ENCODE measurements at places on chromosomes 6 and 20. TPM values are rescaled to one million over a fixed set of nuclear protein-coding genes. Genes with fewer than 3 reads are reported as not detected.

EPHA7 gene
- total RNA-seq, result 8.9 TPM

- no peaks in the 10 kb centered on the region for H3K4me1 ChIP-seq
- no peaks in the 10 kb centered on the region for H3K27me3 ChIP-seq
- H3K4me3 ChIP-seq, result no peak overlapping the region
These were observed 67.3 kb downstream of the ANKRD60 start for GRCh38 chr20:58161192-58161591.

- no peaks in the 10 kb centered on the region for H3K36me3 ChIP-seq
- peak; percentile 80 for DNase-seq
- no peak overlapping the region for H3K4me3 ChIP-seq
- no peak overlapping the region for H3K27ac ChIP-seq
- no peaks in the 10 kb centered on the region for H3K4me1 ChIP-seq
These were observed 222.0 kb upstream of the PDE10A start for GRCh38 chr6:165884813-165885765.

GRCh38 chr6:139290787-139291311 lies 949 bp downstream of the TXLNB start:
- peaks cover 20% of the 10 kb centered on the region for H3K4me1 ChIP-seq
- H3K4me3 ChIP-seq, result peak overlapping the region; percentile 16
- H3K27me3 ChIP-seq, result no peaks in the 10 kb centered on the region
- peak overlapping the region; percentile 87 for H3K27ac ChIP-seq
- DNase-seq, result peak; percentile 42
- no peaks in the 10 kb centered on the region for H3K36me3 ChIP-seq

GRCh38 chr6:137805622-137806021 lies 61.4 kb upstream of the TNFAIP3 start:
- H3K27ac ChIP-seq, result peak overlapping the region; percentile 75
- H3K4me1 ChIP-seq, result peaks cover 11% of the 10 kb centered on the region
- no peak for DNase-seq
- H3K4me3 ChIP-seq, result no peak overlapping the region
- no peaks in the 10 kb centered on the region for H3K27me3 ChIP-seq
- no peaks in the 10 kb centered on the region for H3K36me3 ChIP-seq

DNA sequence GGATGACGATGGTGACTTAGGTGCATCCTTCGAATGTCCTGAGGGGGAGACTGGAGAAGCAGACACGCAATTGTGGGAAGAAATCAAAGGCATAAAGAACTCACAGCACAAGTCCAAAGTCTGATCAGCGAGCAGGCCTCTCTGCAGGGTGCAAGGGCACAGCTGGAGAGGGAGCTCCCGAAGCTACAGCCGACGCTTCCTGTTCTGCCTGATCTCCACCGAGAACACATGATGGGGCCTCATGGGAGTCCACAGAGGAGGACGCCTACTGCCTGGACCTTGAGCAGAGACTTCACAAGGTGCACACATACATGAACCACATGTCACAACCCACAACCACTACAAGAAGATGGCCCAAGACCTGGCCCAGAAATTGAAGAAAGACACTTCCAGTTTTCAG lies 51.4 kb downstream of the RIN2 start:
- peaks cover 20% of the 10 kb centered on the region for H3K4me1 ChIP-seq
- H3K27ac ChIP-seq, result no peak overlapping the region
- no peak overlapping the region for H3K4me3 ChIP-seq
- DNase-seq, result no peak
- H3K27me3 ChIP-seq, result no peaks in the 10 kb centered on the region
- H3K36me3 ChIP-seq, result no peaks in the 10 kb centered on the region

LST1 gene
- 2.6 TPM for total RNA-seq

DNA sequence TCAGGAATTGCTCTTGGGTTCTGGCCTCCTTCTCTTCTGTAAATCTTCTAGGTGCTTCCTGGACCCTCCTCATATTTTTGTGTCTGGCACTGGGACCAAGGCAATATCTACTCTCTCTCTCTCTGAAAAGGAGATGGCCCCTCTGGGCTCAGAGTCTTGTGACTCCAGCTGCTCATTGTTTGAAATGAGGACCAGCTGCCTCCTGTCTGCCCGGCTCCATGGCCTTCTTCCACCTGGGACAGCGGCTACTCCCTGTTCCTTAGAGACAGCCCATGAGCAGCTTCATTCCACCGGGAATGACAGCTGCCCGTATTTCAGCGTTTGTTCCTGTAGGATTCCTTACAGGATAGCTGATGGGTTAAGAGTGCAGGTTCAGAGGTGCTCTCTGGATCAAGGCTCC lies 2.9 kb downstream of the TGM3 start:
- no peak overlapping the region for H3K4me3 ChIP-seq
- no peaks in the 10 kb centered on the region for H3K27me3 ChIP-seq
- no peaks in the 10 kb centered on the region for H3K4me1 ChIP-seq
- H3K36me3 ChIP-seq, result no peaks in the 10 kb centered on the region
- no peak for DNase-seq
- H3K27ac ChIP-seq, result no peak overlapping the region

CPXM1 gene
- 14.3 TPM for total RNA-seq

DNA sequence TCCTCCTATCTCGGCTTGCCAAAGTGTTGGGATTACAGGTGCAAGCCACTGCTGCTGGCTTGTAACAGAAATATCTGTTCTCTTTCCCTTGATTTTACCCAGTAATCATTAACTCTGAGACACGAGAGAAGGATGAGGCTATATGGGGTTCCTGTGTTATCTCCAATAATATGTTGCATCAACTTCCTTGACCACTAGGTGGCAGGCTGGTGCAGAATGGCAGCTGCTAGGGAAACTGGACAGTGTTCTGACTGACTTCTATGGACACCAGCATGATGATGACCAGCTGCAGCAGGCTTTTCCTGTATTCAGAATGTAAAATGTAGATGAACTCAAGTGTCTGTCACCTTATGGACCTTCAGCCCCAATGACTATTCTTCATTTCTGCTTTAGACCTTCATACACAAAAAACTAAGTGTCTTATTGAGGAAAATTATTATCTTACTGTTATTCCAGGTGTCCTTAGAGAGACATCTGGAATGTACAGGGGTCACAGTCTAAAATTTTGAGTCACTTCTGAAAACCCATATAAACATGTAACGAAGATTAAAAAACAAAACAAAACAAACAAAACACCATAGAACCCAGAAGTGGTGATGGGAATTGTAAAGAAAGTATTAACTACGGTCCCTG lies 20.4 kb upstream of the CD109 start:
- DNase-seq, result peak; percentile 77
- H3K4me1 ChIP-seq, result no peaks in the 10 kb centered on the region
- no peak overlapping the region for H3K4me3 ChIP-seq

GRCh38 chr6:26170181-26170580 lies 83.0 kb downstream of the HFE start:
- no peak overlapping the region for H3K4me3 ChIP-seq
- H3K4me1 ChIP-seq, result peaks cover 29% of the 10 kb centered on the region
- no peaks in the 10 kb centered on the region for H3K36me3 ChIP-seq
- DNase-seq, result no peak

OPRM1 gene
- total RNA-seq, result not detected

DNA sequence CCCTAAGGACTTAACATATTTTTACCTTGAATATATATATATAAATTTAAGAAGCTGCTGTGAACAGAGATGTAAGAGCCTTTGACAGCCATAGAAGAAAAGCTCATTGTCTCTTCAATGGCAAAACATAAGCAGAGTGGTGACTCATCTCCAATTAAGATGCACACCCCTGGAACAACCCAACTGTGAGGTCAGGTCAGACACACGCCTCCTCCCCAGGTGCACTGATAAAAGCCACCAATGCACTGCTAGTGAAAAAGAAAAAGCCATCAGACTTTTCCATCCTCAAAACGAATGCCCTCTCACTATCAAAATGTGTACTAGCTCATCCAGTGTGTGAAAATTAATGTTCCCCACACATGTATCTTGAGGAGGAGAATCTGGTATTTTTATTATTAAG lies 100.1 kb downstream of the SMLR1 start:
- H3K27ac ChIP-seq, result no peak overlapping the region
- H3K4me1 ChIP-seq, result peaks cover 2% of the 10 kb centered on the region
- DNase-seq, result no peak
- peaks cover 8% of the 10 kb centered on the region for H3K36me3 ChIP-seq
- no peaks in the 10 kb centered on the region for H3K27me3 ChIP-seq
- H3K4me3 ChIP-seq, result no peak overlapping the region

- no peak overlapping the region for H3K27ac ChIP-seq
- no peaks in the 10 kb centered on the region for H3K36me3 ChIP-seq
These were observed 23.7 kb downstream of the STX11 start for GRCh38 chr6:144174006-144174405.

- no peaks in the 10 kb centered on the region for H3K36me3 ChIP-seq
- no peak for DNase-seq
- no peaks in the 10 kb centered on the region for H3K27me3 ChIP-seq
These were observed 9.1 kb upstream of the YTHDF1 start for GRCh38 chr20:63225082-63225454.

GRCh38 chr6:163627274-163628062 lies 212.9 kb downstream of the QKI start:
- no peak for DNase-seq
- no peak overlapping the region for H3K27ac ChIP-seq
- H3K4me1 ChIP-seq, result no peaks in the 10 kb centered on the region
- H3K36me3 ChIP-seq, result no peaks in the 10 kb centered on the region

GRCh38 chr6:157134402-157135047 lies 188.8 kb downstream of the TMEM242 start:
- no peak overlapping the region for H3K27ac ChIP-seq
- peak; percentile 76 for DNase-seq
- no peaks in the 10 kb centered on the region for H3K27me3 ChIP-seq
- peaks cover 28% of the 10 kb centered on the region for H3K36me3 ChIP-seq

DNA sequence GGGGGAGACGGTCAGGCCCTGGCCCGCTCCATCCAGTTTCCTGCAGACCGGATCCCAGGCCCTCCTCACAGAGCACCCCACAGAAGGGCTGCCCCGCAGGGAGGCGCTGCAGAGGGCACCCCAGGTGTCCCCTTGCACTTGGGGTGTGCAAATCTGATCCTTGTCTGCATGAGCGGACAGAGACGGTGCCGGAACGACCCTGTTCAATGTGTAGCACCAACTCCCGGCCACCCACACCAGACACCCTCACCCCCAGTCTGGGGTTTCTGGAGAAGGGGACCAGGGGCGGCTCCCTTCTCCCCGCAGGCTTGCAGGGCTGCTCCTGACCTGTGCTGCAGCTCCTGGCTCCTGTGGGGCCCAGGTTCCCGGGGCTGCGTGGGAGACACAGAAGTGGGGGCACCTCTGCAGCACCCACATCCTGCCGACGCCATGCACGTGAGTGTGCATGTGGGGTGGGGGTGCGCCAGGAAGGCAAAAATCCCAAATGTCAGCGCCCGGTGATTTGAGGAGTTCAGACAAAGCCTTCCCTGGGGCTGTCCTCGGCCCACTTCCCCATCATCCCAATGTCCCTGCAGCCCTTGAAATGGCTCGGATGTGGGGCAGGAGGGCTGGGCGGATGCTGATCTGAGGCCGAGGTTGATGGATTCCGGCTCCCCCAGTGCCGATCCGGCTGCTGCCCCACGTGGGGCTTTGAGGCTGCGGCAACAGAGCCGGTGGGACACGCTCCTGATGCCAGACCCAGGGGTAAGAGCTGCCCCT lies 85.3 kb upstream of the BHLHE23 start:
- H3K27ac ChIP-seq, result no peak overlapping the region
- H3K4me3 ChIP-seq, result no peak overlapping the region
- DNase-seq, result peak; percentile 11
- H3K36me3 ChIP-seq, result no peaks in the 10 kb centered on the region
- no peaks in the 10 kb centered on the region for H3K4me1 ChIP-seq

GRCh38 chr20:3383878-3384495 lies 23.5 kb downstream of the DNAAF9 start:
- peaks cover 12% of the 10 kb centered on the region for H3K4me1 ChIP-seq
- peaks cover 26% of the 10 kb centered on the region for H3K36me3 ChIP-seq
- no peak for DNase-seq
- no peak overlapping the region for H3K27ac ChIP-seq

- peak overlapping the region; percentile 69 for H3K27ac ChIP-seq
- peaks cover 21% of the 10 kb centered on the region for H3K4me1 ChIP-seq
These were observed 19.2 kb upstream of the MRPS18A start for GRCh38 chr6:43706788-43707187.

SLA2 gene
- total RNA-seq, result 0.42 TPM

GRCh38 chr6:98335594-98335993 lies 498.8 kb upstream of the POU3F2 start:
- no peak overlapping the region for H3K4me3 ChIP-seq
- H3K27me3 ChIP-seq, result no peaks in the 10 kb centered on the region
- DNase-seq, result no peak
- H3K4me1 ChIP-seq, result no peaks in the 10 kb centered on the region
- H3K27ac ChIP-seq, result no peak overlapping the region

STMND1 gene
- not detected for total RNA-seq

PRSS16 gene
- not detected for total RNA-seq

SLC25A27 gene
- 11.2 TPM for total RNA-seq

- H3K27ac ChIP-seq, result no peak overlapping the region
- no peaks in the 10 kb centered on the region for H3K36me3 ChIP-seq
- no peaks in the 10 kb centered on the region for H3K27me3 ChIP-seq
- DNase-seq, result no peak
These were observed 100.0 kb downstream of the CD24 start for GRCh38 chr6:106874481-106874880.

PRPH2 gene
- 2.6 TPM for total RNA-seq

CBFA2T2 gene
- 12.9 TPM for total RNA-seq

GRCh38 chr6:108710030-108710429 lies 138.2 kb upstream of the ARMC2 start:
- no peak overlapping the region for H3K27ac ChIP-seq
- DNase-seq, result no peak
- H3K4me3 ChIP-seq, result no peak overlapping the region
- H3K4me1 ChIP-seq, result peaks cover 4% of the 10 kb centered on the region
- H3K36me3 ChIP-seq, result no peaks in the 10 kb centered on the region
- no peaks in the 10 kb centered on the region for H3K27me3 ChIP-seq

GRCh38 chr6:118853408-118853807 lies 40.5 kb upstream of the ASF1A start:
- H3K4me3 ChIP-seq, result no peak overlapping the region
- no peaks in the 10 kb centered on the region for H3K4me1 ChIP-seq
- H3K36me3 ChIP-seq, result peaks cover 5% of the 10 kb centered on the region
- no peak overlapping the region for H3K27ac ChIP-seq
- H3K27me3 ChIP-seq, result no peaks in the 10 kb centered on the region

- H3K36me3 ChIP-seq, result peaks cover 8% of the 10 kb centered on the region
- no peak overlapping the region for H3K4me3 ChIP-seq
- H3K4me1 ChIP-seq, result no peaks in the 10 kb centered on the region
These were observed 347.8 kb upstream of the PLCB4 start for GRCh38 chr20:8721098-8721497.

DNA sequence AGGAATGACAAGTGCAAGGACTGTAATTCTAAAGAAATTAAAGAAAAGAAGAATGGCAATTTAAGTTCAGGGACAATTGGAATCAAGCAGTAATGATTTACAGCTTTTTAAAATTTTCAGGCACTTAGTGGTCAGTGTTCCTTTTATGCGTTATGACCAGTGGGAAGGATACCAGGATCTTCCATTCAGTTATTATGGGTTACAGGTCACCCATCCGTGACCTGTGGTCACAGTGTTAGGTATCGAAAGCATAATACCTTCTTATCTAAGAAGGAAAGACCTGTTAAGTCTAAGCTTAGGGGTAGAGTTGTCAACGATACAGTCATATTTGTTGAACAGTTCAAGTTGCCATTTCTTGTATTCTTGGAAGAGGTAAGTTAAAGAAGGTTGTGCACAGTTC lies 253.8 kb downstream of the LAMA2 start:
- H3K4me1 ChIP-seq, result no peaks in the 10 kb centered on the region
- H3K4me3 ChIP-seq, result no peak overlapping the region
- H3K36me3 ChIP-seq, result no peaks in the 10 kb centered on the region
- no peaks in the 10 kb centered on the region for H3K27me3 ChIP-seq
- peak overlapping the region; percentile 88 for H3K27ac ChIP-seq

GRCh38 chr6:142380626-142381025 lies 78.8 kb downstream of the ADGRG6 start:
- no peaks in the 10 kb centered on the region for H3K27me3 ChIP-seq
- H3K4me1 ChIP-seq, result no peaks in the 10 kb centered on the region
- no peaks in the 10 kb centered on the region for H3K36me3 ChIP-seq
- H3K4me3 ChIP-seq, result no peak overlapping the region
- DNase-seq, result peak; percentile 11
- H3K27ac ChIP-seq, result no peak overlapping the region

Measured in heart left ventricle (tissue), 16 donors.